ENCODE measurements at places on chromosomes 1 and 21.

DNA sequence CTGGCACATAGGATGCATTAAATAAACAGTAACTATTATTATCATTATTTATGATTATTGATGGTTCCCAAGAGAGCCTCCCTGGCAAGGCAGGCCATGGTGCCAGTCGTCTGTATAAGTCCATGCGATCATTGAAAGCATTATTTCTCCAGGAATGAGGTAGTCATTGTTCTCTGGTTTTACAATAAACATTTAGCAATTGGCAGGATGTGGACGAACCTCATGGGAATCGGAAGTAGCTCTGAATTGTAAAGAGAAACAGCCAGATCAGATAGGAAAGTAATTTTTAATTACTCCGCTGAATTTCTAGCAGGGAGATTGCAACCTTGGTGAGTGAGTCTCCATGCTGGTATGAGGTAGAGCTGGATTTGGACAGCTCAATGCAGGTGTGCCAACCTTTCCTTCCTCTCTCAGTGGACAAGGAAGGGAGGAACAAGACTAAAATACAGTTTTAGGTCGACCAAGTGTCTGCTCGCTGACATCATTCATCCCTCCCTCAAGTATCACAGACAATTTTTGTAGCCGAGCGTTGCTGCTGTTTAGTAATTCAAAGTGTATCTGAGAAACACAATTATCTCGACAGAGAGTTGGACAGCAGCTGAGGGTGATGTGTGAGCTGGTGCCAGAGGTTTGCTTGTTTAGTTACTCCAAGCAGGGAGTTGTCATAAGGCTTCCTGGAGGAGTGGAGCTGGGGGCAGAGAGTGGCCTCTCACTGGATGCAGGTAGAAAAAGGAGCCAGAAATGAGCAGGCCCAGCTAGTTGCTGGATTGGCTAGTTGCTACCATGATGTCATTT is 250.8 kb downstream of the KCNJ6 start:
- no peaks in the 10 kb centered on the region for H3K36me3 ChIP-seq
- H3K27ac ChIP-seq, result no peak overlapping the region
- no peaks in the 10 kb centered on the region for H3K4me1 ChIP-seq
- no peaks in the 10 kb centered on the region for H3K27me3 ChIP-seq

DNA sequence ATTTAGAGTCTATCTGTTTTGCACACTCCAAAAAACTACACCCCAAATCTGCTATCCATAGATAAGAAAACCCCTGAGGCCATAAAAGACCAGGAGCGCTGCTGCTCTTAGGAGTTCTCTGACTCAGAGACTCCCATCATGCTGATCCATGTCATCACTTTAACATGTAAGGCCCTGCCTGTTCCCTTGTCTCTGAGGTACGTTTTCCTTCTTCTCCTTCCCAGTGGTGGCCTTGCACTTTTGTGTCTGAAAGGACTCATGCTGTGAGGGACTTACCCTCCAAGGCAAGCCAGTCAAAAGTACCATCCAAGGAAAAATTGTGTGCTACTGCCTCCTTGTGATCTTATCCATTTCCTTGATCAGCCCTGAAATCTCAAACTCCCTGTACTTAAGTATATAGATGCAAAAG is 427.4 kb upstream of the NCAM2 start:
- no peaks in the 10 kb centered on the region for H3K36me3 ChIP-seq
- DNase-seq, result no peak
- no peaks in the 10 kb centered on the region for H3K27me3 ChIP-seq
- no peaks in the 10 kb centered on the region for H3K4me1 ChIP-seq

DNA sequence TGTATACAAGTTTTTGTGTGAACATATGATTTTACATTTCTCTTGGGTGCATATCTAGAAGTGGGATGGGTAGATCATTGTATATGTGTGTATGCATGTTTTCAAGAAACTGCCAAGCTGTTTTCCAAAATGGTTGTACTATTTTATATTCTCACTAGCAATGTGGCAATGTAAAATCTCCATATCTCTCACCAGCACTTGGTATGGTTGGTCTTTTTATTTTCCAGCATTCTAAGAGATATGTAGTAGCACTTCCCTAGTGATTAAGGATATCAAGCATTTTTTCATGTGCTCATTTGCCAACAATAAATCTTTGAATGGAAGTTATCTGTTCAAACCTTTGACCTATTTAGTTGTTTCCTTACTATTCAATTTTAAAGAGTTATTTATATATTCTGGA is 310.7 kb downstream of the ZNF326 start:
- no peaks in the 10 kb centered on the region for H3K4me1 ChIP-seq
- DNase-seq, result no peak
- no peaks in the 10 kb centered on the region for H3K36me3 ChIP-seq

DNA sequence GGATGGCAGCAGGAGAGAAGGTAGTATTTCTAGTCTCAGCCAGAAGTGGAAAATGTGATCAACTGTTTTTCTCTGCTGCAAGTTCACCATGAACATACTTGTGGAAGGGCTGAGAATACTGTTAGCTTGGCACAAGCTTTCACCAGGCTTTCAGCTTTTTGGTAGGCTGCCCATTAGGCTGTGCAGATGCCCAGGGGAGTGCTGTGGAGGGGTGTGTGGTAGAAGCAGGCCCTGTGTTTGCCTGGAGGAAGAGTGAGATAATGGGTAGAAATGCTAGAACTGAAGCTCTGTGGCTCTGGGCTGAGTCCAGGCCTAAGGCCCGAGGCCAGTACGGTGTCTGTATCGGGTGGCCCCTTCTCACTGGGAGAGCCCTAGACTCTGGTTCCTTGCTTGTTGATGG is 9.8 kb downstream of the DNAJC6 start:
- no peak for DNase-seq
- H3K36me3 ChIP-seq, result no peaks in the 10 kb centered on the region
- H3K27ac ChIP-seq, result no peak overlapping the region
- no peaks in the 10 kb centered on the region for H3K4me1 ChIP-seq

- H3K27me3 ChIP-seq, result no peaks in the 10 kb centered on the region
- H3K27ac ChIP-seq, result no peak overlapping the region
- H3K36me3 ChIP-seq, result no peaks in the 10 kb centered on the region
- H3K4me3 ChIP-seq, result no peak overlapping the region
- no peak for DNase-seq
Observed at GRCh38 chr1:219041141-219041540, 132.5 kb upstream of the LYPLAL1 start.

DNA sequence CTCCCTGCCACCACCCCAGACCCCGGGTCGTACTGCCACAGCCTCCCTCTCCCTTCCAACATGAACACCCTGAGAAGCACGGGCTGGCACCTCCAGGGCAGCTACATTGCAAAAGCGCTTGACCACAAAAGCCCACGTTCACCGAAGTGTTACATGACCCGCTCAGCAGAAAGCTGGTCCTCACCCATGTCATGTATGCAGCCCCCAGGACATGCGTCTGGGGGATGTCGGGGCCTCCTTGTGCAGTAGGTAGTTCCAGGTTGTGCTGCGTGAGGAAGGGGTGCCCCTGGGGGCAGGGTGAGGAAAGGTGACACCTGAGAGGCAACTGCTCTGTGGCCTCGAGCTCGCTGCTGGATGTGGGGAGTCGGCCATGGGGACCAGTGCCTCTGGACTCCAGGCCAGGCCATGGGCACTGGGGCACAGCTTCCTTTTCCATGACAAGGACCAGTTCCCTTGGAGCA is 102.0 kb upstream of the C1orf174 start:
- no peaks in the 10 kb centered on the region for H3K27me3 ChIP-seq
- no peak overlapping the region for H3K27ac ChIP-seq
- no peak for DNase-seq
- H3K4me1 ChIP-seq, result no peaks in the 10 kb centered on the region

DNA sequence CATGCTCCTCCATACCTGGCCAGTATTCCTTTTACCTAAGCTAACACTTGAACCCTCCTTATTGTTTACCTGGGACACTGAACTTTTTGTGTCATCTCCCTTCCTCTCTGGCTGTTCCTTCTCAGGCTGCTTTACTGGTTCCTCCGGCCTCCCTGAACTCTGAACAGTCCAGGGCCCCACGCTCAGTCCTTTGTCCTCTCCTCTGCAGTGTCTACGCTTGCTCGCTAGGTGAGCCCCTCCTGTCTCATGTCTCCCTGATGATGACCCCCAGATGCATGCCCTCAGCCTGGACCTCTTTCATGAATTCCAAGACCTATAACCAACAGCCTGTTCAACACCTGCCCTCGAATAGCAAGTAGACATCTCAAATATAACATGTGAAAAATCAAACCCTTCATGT is 108.4 kb upstream of the COA6 start:
- no peaks in the 10 kb centered on the region for H3K36me3 ChIP-seq
- H3K27me3 ChIP-seq, result no peaks in the 10 kb centered on the region
- no peaks in the 10 kb centered on the region for H3K4me1 ChIP-seq
- no peak for DNase-seq
- no peak overlapping the region for H3K4me3 ChIP-seq

DNA sequence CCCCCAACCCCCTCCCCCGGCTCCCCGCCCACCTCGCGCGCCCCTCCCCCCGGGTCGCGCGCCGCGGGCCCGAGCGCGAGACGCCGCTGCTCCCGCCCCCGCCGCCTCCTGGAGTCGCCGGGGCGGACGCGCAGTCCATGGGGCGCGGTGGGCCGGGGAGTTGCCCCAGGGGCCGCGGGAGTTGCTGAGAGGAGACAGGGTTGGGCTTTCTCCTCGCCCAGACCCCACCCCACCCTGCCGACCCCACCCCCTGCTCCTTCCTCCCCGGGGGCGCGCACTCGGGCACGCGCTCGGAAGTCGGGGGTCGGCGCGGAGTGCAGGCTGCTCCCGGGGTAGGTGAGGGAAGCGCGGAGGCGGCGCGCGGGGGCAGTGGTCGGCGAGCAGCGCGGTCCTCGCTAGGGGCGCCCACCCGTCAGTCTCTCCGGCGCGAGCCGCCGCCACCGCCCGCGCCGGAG is at the start of gene LAMC1:
TSS of gene LAMC1 (plus strand) at position 275 of the 455 bp plus-strand sequence. CDS start 297 bp downstream, outside the sequence.
- no peaks in the 10 kb centered on the region for H3K36me3 ChIP-seq
- peak within 1 kb of the TSS; percentile 100 for H3K27ac ChIP-seq
- peaks cover 15% of the 10 kb centered on the region for H3K4me1 ChIP-seq
- DNase-seq, result no peak
- no peaks in the 10 kb centered on the region for H3K27me3 ChIP-seq

- H3K4me1 ChIP-seq, result no peaks in the 10 kb centered on the region
- H3K4me3 ChIP-seq, result no peak overlapping the region
- H3K36me3 ChIP-seq, result no peaks in the 10 kb centered on the region
- H3K27me3 ChIP-seq, result no peaks in the 10 kb centered on the region
- no peak for DNase-seq
Observed at GRCh38 chr1:63142001-63142400, 180.4 kb upstream of the FOXD3 start.

DNA sequence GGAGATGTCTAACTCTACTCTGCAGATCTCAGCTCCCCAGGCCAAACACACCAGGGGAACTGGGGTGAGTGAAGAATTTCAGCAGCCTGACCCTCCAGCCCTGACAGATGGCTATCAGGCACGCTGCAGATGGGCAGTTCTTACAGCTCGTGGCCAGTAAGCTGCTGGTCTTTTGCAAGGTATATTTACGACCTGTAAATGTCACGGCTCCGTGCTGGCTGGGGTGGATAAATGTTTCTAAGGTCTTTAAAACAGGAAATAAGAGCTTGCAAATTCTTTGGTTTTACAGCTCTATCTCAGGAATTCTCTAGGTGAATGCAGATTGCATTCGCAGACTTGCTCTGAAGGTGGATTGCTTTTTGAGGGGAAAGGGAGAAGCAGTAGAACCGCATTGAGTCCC is 10.1 kb downstream of the DOP1B start:
- no peak overlapping the region for H3K4me3 ChIP-seq
- no peaks in the 10 kb centered on the region for H3K4me1 ChIP-seq
- H3K27ac ChIP-seq, result no peak overlapping the region
- H3K27me3 ChIP-seq, result no peaks in the 10 kb centered on the region

DNA sequence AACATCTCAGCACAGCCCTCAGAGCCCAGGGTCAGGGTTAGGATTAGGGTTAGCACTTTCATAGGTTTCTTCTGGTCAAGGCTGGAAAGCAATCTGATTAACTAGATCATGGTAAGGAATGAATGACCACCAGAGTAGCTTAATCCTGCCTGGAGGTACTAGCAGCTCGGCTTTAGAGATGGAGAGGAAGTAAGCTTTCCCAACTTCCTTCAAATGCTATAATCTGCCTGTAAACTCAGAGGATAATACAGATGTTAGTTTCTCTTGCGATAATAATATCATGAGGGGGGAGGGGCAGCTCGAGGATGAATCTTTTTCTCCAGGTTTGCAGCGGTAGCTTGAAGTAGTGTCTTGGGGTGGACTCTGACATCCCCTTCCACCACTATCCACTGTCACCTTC is 194.9 kb downstream of the HIVEP3 start:
- no peaks in the 10 kb centered on the region for H3K27me3 ChIP-seq
- H3K27ac ChIP-seq, result no peak overlapping the region
- no peak for DNase-seq
- H3K36me3 ChIP-seq, result no peaks in the 10 kb centered on the region

- no peak overlapping the region for H3K27ac ChIP-seq
- no peaks in the 10 kb centered on the region for H3K4me1 ChIP-seq
- DNase-seq, result no peak
Observed at GRCh38 chr1:198622001-198622400, 16.8 kb upstream of the PTPRC start.

DNA sequence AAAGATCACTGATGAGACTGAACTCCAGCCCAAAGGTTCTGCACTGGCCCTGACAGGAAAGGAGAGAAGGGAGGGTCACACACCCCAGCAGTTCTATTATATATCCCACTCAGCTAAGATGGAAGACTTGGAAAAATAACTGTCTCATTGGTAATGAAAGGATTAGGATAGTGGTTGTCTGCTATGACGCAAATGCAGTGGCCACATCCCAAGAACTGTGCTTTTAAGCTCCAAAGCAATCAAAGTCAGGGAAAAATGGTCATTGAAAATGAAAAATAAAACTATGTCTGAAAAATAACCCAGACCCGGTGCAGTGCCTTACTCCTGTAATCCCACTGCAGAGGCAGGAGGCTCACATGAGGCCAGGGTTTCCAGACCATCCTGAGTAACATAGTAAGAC is 31.0 kb downstream of the PSMG1 start:
- no peaks in the 10 kb centered on the region for H3K27me3 ChIP-seq
- no peak overlapping the region for H3K27ac ChIP-seq
- no peaks in the 10 kb centered on the region for H3K36me3 ChIP-seq
- no peak overlapping the region for H3K4me3 ChIP-seq

- DNase-seq, result no peak
- peaks cover 10% of the 10 kb centered on the region for H3K4me1 ChIP-seq
- H3K4me3 ChIP-seq, result peak overlapping the region; percentile 78
- no peaks in the 10 kb centered on the region for H3K36me3 ChIP-seq
- H3K27ac ChIP-seq, result peak overlapping the region; percentile 71
Observed at GRCh38 chr1:247077876-247078257, 744 bp downstream of the ZNF670 start.

DNA sequence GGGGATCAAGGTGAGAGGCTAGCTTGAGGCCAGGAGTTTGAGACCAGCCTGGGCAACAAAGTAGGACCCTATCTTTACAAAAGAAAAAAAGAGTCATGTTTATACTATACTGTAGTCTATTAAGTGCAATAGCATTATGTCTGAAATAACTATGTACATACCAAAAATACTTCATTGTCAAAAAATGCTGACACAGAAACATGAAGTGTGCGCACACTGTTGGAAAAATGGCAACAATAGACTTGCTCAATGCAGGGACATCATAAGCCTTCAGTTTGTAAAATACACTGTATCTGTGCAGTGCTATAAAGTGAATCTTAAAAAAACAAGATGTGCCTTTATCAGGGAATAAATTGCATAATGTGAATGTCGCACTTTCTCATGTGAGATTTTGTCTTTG is 14.1 kb upstream of the NID1 start:
- no peak overlapping the region for H3K4me3 ChIP-seq
- no peaks in the 10 kb centered on the region for H3K27me3 ChIP-seq

GRCh38 chr1:228873709-228874108 is 138.4 kb downstream of the RHOU start:
- H3K27ac ChIP-seq, result no peak overlapping the region
- H3K36me3 ChIP-seq, result no peaks in the 10 kb centered on the region
- no peak overlapping the region for H3K4me3 ChIP-seq

- H3K36me3 ChIP-seq, result no peaks in the 10 kb centered on the region
- DNase-seq, result no peak
- H3K27ac ChIP-seq, result no peak overlapping the region
- H3K4me1 ChIP-seq, result no peaks in the 10 kb centered on the region
- H3K4me3 ChIP-seq, result no peak overlapping the region
Observed at GRCh38 chr1:76554283-76554682, 313.0 kb upstream of the ST6GALNAC5 start.

Measured in ascending aorta (tissue), 2 donors.